ENCODE measurements at places on chromosomes 1 and 21.

GRCh38 chr1:60170709-60171108, 97.1 kb upstream of the C1orf87 start:
- no peak for DNase-seq

- no peak for DNase-seq
Observed at GRCh38 chr1:175708787-175709186, 34.6 kb downstream of the TNR start.

GRCh38 chr21:44423312-44423821, 31.9 kb upstream of the LRRC3 start:
- no peak for DNase-seq

DNA sequence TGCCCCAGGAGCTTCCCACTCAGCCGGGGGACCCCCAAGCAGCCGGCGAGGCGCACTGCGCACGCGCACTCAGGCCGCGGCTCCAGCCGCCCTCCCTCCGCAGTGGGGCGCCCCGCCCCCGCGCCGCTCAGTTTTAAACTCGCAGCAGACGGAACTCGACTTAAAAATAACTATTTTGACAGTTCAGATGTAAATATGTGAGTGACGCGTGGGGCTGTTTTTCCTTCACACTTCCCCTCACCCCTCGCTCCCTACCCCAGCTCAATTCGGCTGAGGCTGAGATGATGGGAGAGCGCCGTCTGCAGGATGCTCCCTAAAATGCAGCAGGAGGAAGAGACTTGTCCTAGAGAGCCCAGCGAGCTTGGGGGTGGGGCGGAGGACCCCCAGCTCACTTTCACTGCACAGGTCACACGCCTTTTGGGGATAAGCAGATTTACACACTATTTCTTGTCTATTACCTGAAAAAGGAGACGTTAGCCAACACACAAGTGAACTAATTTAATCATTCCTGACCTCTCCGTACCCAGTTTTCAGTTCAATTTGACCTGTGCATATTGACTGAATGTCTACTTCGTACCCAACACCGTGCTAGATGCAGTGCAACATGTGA, 8.9 kb upstream of the LEMD1 start:
- peak; percentile 29 for DNase-seq

- no peak for DNase-seq
Observed at GRCh38 chr1:169137357-169137756, 30.9 kb downstream of the ATP1B1 start.
